Renal cortex interstitium (tissue), 15 donors: ENCODE measurements at places on chromosomes 5 and 9. TPM values are rescaled to one million over a fixed set of nuclear protein-coding genes. Genes with fewer than 3 reads are reported as not detected.

- no peak for DNase-seq
Measured at GRCh38 chr5:16659536-16659935, 42.7 kb upstream of the RETREG1 start.

DNA sequence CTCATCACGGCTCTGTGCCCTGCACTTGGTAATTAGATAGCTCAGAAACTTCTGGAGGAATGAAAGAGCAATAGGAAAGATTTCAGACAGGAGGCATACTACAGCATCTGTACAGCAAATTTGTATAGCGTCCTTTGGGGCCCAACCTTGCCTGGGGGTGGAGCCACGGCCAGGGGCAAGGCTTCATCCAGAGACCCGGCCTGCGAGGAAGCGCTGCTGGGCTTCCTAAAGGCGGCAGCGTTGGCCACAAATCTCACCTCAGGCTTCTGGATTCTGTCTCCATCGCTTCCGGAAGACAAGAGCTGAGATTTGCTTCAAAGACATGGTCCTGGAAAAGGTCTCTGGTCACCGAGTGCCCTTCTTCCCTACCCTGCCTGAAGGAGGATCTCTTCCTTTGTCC is 12.2 kb upstream of the SPATA31D1 start:
- no peak for DNase-seq

DNA sequence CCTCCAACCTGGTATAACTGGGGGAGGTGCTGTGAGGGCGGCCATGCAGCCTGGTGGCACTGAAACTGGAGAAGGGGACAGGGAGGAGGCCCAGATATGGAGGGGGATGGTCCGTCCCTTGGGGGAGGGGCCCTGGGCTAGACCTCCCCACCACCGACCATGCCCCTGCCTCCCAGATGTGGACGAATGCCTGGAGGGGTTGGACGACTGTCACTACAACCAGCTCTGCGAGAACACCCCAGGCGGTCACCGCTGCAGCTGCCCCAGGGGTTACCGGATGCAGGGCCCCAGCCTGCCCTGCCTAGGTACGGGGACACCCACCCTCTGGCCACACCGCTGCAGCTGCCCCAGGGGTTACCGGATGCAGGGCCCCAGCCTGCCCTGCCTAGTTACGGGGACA is 15.4 kb upstream of the ASS1 start:
- no peak for DNase-seq

The RNF145 gene
- polyA plus RNA-seq: 106 TPM

The LCP2 gene
- polyA plus RNA-seq: 3.1 TPM
